Kasumi-1 (cell line): ENCODE measurements at places on chromosomes 7 and 10.
A peak's percentile ranks its signal among the peaks of the same experiment; 100 is the strongest.

GRCh38 chr7:69373171-69374043 is 224.9 kb upstream of the AUTS2 start:
- DNase-seq, result no peak

DNA sequence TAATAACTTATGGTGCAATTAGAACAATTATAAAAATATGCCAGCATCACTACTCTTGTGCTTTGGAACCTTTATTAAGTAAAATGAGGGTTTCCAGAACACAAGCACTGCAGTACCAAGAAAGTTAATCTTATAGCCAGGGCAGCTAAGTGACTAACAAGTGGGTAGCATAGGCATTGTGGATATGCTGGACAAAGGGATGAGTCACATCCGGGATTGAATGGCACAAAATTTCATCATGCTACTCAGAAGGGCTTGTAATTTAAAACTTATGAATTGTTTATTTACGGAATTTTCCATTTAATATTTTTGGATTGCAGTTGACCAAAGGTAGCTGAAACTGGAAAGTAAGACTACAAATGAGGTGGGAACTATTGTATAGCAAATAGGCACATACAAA is 250.6 kb downstream of the C7orf25 start:
- no peak for DNase-seq

- no peak for DNase-seq
These were observed 29.9 kb upstream of the PBLD start for GRCh38 chr10:68362590-68362989.

DNA sequence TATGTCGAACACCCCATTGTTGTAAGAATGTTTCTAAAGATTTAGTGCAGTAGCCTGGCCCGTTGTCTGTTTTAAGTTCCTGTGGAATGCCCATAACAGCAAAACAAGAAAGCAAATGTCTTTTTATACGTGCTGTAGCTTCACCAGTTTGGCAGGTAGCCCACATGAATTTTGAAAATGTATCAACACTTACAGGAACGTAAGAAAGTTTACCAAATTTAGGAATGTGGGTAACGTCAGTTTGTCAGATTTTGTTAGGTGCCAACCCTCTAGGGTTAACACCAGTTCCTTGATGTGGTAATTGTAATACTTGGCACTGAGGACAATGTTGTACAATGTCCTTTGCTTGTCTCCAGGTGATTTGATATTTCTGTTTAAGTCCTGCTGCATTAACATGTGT is 3.2 kb upstream of the GIMAP4 start:
- DNase-seq, result no peak

GRCh38 chr7:88458946-88459345 is 152.3 kb upstream of the STEAP4 start:
- no peak for DNase-seq

DNA sequence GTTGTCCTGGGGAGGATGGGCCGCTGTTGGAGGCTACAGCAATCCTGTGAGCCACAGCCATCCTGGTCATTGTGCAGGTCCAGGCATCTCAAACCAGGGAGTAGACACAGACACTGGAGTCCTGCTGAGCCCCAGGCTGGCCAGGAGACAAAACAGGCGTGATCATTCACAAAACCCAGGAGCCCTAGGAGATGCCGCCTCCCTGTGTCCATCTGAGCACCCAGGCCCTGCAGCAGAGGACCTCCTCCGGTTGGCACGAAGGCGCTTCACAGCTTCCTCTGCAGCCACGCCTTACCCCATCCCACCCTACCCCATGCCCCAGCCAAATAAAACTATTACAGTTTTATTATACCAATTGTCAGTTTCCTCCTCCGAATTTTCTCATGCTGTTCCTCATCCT is 183.6 kb downstream of the PLXNA4 start:
- DNase-seq, result no peak

DNA sequence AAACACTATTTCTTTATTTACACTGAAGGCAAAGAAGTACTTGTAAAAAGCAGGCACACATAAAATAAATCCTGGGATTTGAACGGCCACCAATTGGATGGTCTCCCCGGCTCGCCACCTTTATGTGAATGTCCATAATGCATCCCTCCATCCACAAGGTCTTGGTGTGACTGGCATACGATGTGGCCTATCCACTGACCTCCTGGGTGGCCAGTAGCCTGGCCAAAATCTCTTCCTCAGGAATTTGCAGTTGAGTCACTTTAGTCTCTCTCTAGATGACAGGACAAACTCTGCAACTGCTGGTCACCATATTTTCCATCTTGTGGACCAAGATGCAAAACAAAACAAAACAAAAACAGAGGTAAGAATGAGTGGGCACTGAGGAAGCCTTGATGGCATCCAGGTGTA is 39.1 kb downstream of the CDK1 start:
- no peak for DNase-seq

DNA sequence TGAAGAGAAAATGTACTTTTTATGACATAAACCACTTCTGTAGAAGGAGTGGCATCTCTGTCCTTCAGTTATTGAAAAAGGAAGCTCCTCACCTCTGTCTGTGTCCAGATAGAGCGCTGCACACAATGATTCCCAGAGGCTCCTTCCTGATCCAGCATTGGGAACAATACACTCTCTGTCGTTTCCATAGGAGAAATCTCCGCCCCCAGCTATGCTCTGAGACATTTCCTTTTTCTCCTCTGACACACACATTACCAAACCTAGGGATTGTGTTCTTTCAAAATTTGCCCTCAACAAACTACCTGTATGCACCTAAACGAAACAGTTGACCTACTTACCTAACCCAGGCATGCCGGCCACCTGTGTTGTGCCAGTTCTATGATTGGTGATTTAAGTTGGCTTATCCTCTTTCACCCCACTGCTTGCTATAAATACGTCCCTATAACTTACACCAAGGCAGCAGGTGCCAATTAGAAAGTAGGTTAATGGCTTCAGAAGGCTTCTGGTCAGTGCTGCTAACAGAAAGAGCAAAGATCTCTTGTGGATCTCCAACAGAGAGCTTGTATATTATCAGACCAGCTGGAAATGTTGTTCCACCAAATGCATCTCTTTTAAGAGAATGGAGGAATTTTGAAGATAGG is 140.1 kb upstream of the JCAD start:
- DNase-seq, result no peak

DNA sequence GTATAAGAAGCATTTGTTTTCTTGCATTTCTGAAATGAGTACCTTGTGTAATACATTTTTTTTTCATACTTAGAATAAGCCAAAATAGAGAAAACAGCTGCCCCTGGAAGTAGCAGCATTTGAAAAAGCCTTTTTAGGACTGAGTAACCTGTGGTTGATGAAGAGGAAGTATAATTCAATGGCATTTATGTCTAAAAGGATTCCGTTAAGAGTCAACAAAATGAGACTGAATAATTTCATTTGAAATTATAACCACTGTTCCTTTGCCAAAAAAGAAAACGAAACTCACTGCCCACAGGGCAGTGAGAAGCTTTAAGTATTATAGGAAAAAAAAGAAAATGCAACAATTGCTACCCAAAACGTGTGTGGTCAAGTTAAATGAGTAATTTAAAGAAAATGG is 705.6 kb upstream of the PHF14 start:
- DNase-seq, result peak; percentile 1

DNA sequence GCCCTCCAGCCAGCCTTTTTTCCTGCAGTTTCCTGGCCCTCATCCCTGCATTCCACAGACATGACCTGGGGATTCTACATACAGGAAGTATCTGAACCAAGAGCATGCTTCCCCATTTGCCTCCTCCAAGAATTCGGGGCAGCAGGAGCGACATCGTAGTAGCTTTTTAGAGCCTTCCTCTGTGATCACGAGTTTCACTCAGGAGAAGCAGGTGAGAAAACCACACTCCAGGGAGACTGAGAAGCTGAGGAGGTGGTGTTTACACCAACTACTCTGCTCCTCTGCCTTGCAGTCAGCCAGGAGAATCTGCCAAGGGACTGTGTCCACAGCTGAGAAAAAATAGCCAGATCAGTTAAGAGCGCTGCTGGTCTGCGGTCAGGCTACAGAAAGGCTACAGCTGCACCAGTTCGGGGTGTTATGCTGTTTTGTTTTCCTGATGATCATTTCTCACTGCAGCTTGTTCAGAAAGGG is 54.1 kb downstream of the HSPA12A start:
- DNase-seq, result no peak

DNA sequence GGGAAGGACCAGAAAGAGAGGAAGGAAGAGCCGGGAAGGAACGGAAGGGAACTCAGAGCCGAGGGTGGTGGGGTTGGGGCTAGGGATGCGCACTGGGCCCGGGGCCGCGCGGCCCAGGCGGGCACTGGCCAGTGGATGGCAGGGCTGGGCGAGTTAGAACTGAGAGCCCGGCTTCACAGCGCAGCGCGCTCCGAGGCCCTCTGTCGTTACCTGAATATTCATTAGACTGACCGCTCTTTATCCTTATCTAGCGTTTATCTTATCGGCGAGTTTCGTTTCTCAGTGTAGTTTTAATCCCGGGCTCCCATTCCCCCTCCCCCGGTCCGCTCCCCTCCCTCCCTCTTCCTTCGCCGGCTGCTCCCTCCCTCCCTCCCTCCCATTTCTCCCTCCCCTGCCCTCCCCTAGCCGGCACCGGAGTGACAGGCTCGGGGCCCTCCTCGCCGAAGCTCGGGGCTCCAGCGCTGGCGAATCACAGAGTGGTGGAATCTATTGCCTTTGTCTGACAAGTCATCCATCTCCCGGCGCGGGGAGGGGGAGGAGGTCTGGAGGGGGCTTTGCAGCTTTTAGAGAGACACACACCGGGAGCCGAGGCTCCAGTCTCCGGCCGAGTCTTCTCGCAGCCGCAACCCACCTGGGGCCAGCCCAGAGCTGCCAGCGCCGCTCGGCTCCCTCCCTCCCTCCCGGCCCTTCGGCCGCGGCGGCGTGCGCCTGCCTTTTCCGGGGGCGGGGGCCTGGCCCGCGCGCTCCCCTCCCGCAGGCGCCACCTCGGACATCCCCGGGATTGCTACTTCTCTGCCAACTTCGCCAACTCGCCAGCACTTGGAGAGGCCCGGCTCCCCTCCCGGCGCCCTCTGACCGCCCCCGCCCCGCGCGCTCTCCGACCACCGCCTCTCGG is at the start of gene PAX2:
Gene PAX2, plus strand, starts transcription at position 596 of the 895 bp plus-strand sequence. CDS start 679 bp downstream, outside the sequence.
- DNase-seq, result peak; percentile 23

DNA sequence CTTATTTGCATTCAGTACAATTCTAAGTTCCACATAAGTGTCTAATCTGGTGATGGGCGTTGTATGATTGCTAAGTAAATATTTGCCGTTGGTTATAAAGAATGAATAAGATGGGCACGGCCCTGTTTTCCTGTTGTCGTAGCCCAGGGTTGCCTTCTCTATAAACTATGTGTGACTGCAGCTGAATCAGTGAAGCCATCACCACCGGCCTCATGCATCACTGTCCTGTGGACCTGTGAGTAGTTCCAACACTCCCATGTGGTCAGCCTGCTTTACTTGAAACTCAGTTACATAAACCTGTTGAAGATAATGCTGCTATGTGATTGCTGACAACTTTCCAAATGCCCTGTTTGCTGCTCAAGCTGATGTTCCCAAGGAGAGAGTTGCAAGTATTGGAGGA is 21.6 kb upstream of the KLF6 start:
- DNase-seq, result no peak

DNA sequence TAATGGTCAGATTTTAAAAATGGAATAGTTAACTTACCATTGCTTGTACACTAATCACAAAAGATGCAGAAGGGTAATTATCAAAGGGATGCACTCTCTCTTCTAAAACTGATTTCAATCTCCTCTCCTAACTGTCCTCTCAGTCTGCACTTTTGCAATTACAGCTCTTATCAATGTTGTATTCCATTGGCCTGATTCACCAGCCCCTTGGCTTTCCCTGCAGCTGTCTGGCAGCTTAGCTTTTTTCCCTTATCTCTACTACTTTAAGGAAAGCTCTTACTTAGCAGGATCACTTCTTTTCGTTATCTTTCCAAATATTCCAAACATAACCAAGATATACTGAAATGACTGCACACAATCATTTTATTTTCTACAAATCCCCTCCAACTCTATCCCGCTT is 448.8 kb downstream of the GRM8 start:
- no peak for DNase-seq

GRCh38 chr7:115033917-115034459 is 112.1 kb downstream of the MDFIC start:
- no peak for DNase-seq

DNA sequence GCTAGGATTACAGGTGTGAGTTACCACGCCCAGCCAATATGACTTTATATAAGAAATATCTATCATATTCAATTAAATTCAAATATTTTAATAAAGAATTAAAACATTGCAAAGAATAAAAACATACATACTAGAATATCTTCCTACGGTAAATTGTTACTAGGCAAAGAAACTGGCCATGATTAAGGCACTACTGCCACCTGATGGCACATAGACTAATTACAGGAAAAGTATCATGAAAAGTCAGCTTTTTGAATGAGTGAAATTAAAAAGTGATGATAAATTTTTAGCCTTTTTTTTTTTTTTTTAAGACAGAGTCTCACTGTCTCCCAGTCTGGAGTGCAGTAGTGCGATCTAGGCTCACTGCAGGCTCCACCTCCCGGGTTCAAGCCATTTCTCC is 30.9 kb downstream of the MRPS33 start:
- peak; percentile 68 for DNase-seq

GRCh38 chr10:110414548-110415309 is 83.0 kb upstream of the DUSP5 start:
- peak; percentile 96 for DNase-seq

DNA sequence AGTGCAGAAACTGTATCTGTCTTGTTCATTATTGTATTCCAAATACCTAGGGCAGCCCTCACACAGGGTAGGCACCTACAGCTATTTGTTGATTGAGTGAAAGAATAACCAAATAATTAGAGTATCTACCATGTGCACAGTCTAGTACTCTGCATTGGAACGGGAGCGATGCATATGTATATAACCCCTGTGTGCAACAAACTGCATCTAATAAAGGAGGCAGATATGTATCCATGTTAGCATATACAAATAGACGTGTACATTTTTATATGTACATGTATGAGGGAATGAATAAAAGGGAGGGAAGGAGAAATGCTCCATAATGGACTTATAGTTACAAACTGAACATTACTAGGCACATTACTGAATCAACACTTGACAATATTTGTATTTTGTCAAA is 191.3 kb upstream of the PTPRZ1 start:
- no peak for DNase-seq

DNA sequence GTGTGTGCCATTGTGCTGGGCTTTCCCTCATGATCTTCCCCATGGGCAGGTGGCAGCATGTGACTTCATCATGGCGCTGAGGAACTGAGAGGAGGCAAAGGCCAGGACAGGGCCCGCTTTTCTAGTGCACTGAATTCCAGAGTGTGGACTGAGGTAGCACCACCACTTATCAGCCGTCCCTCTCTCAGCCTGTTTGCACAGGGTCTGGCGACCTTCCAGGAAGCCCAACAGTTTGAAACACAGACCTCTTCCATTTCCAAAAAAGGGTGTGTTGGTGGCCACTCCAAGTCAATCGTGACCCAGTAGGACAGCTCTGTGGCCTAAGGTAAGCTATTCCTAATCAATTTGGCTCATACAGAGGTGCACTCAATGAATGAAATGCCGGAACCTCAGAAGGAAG is 4.4 kb downstream of the DNAJC30 start:
- DNase-seq, result no peak

GRCh38 chr10:49398986-49399385 is 3.1 kb upstream of the DRGX start:
- no peak for DNase-seq

GRCh38 chr7:136171233-136171632 is 194.1 kb upstream of the MTPN start:
- no peak for DNase-seq

- peak; percentile 77 for DNase-seq
These were observed 179.3 kb downstream of the TFEC start for GRCh38 chr7:115851291-115851690.
